WERI-Rb-1 (cell line): ENCODE measurements at places on chromosomes 5 and 9.

DNA sequence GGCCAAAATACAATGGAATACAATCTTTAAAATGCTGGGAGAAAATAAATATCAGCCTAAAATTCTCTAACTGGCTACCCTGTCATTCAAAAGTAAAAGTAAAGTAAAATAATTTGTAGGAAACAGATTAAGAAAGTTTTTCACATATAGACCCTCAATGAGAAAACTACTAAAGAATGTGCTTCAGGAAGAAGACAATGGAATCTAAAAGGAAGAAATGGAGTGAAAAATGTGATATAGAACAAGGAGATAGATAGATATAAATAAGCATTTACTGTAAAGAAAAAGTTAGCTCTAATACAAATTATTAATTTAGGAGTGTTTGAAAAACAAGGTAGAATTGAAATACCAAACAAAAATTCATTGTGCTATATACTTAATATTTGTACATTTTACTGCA is 368.6 kb upstream of the MPDZ start:
- DNase-seq = no peak

DNA sequence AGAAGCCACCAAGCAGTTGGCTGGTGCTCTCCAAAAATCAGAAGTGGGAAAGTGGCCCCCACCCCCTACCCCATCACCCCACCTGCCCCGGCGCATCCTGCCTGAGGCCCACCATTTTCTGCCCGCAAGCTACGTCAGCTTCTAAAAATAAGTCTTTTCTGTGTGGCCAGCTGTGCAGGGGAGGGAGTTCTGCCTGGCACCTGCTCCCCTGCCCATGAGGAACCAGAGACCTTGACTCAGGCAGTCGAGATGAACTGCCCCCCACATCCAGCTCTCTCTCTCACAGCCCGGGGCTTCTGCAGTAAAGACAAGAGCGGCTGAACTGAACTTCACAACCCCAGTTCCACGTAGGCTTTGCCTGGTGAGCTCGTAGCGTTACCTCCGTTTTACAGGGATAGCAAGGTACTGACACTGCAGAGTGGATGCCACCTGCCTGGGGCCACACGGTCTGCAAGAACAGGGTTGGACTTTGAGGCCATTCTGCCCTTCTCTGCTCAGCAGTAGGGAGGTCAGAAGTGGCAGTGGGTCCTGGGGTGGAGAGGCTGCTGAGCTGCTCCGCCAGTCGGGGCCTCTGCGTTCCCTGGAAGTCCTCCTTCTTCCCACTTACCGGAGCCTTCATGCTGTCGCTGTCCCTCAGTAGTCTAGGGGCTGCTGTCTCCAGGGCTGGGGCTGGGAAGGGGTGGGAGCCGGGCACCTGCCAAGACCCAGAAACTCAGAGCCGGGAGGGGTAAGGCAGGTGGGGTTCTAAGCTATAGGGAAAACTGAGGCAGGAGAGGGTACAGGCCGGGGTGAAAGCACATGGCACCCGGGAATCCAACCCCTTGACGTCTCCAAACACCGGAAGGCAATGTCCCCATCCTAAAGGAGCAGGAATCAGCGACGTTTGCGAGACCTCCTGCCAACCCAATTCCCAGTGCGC is 781 bp downstream of the ST6GALNAC4 start:
- DNase-seq = no peak

- DNase-seq = peak; percentile 38
These were observed 663.8 kb upstream of the CDH9 start for GRCh38 chr5:27701931-27702903.

DNA sequence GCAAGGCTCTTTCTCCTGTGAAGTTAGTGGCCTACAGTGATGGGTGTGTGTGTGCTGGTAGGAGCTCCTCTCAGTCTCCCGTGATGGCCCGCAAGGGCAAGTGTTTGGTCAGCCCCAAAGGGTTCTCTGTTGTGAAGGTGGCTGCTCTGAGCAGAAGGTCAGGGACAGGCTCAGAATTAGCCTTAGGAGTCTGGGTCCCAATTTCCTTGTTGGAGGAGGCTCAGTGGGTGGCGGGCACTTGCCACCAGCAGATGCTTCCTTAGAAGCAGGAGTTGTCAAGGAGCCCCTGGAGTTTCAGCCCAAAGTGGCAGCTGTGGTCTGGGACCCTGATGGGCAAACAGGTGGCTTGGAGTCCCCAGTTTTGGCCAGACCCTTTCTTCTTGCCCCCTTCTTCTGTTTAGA is 154.4 kb downstream of the MACROH2A1 start:
- DNase-seq = peak; percentile 0

GRCh38 chr5:82164977-82165713 is 113.0 kb downstream of the RPS23 start:
- DNase-seq = peak; percentile 74

- DNase-seq = no peak
These were observed 102.2 kb downstream of the PARP8 start for GRCh38 chr5:50768634-50769033.

GRCh38 chr9:3730511-3730922 is 204.7 kb upstream of the RFX3 start:
- no peak for DNase-seq

DNA sequence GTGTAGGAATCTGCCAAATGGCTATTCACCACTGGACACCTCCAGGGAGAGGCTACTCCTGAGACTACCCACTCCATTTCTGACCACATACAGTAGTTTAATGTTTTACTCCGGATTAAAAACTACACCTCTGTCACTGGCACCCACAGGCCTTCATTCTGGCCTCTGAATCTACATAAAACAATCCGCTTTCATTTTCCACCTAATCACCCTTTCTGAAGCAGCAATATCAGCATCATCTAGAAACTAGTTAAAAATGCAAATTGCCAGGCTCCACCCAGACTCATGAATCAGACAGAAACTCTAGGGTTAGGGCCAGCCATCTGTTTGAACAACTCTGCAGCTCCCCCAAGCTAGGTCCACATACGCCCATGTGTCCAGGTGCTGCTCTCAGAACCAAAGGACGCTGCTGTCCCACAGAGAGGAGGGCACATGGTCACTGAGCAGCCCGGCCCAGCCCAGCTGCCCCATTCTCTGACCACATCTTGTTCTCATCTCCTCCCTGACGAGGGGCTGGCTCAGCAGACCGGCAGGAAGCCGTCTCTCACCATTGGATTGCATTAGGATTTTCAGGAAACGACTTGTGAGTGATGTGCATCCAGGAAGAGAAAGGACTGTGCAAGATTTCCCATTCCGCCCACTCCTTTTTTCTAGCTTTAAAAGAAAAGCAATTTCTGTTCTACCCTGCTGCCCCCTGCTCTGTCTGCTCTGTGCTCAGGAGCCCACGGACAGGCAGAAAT is 34.7 kb downstream of the ADAM19 start:
- DNase-seq = no peak

DNA sequence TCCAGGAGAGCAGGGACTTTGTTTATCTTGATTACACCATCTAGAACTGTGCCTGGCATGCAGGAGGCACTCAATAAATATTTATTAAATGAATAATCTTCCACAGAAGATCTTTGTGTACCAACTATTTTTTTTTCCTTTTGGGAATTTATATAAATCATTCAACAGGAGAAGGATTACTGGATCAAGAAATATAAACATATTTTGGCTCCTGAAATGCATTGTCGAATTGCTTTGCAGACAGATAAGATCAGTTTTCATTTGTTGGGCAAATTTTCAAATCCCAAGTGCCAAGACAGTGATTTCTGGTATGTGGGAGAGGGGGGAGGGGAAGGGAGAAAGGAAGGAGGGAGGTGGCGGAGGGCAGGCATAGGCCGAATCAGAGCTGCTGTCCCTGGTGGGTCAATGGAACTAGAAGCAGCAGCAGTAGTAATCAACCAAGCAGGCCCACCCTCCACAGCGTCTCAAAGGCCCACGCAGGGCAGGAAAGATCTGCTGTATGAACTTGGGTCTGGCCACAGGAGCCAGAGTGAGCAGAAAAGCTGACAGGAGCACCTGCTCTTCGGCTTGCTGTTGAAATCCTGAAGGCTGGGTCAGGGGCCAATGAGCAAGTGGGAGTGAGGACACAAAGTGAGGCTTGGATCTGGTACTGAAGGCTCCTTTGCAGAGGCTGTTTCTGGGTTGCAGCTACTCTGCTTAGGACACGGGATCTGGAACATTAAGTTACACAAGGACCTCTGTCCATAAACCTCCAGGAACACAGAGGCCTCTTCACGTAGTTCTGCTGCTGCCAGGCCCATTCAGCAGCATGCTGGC is 15.8 kb upstream of the TRAF1 start:
- DNase-seq = no peak

- DNase-seq = no peak
These were observed 23.7 kb downstream of the KDM4C start for GRCh38 chr9:6781476-6781875.

DNA sequence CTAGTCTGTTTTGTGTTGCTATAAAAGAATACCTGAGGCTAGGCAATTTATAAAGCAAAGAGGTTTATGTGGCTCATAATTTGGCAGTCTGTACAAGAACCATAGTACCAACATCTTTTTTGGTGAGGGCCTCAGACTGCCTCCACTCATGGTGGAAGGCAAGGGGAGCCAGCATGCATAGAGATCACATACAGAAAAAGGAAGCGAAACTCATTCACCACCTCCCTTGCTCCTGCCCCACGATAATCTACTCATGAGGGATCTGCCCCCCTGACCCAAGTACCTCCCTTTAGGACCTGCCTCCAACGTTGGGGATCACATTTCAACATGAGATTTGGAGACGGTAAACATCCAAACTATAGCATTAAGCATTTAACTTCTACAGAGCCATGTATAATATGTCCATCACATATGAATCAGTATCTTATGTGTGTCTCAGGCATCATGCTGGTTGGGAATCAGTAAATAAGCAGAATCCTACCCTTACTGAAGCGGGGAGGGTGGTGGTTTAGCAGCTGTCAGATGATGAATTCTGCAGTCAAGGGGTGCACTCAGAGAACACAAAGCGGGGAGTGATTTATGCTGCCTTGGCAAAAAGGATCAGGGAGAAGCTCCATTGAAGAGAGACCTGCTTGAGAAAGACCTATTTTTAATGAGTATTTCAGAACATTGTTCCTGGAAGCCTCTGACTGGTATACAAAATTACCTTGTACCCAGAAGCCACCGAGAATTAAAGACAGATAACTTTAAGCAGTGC is 34.8 kb downstream of the HMGXB3 start:
- DNase-seq = no peak

DNA sequence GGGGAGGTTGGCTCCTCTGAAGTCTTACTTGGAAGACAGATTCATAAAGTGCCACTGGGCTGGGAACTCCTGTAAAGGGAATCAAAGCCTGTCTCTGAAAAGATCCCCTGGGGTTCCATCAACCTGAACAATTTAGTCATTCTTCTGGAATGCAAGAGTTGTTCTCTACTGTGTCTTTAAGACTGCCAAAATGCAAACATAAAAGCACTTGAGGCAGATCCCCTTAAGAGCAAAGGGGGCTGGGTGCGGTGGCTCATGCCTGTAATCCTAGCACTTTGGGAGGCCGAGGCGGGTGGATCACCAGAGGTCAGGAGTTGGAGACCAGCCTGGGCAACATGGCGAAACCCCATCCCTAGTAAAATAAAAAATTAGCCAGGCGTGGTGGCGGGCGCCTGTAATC is 16.7 kb downstream of the CDKN2AIPNL start:
- DNase-seq = no peak

DNA sequence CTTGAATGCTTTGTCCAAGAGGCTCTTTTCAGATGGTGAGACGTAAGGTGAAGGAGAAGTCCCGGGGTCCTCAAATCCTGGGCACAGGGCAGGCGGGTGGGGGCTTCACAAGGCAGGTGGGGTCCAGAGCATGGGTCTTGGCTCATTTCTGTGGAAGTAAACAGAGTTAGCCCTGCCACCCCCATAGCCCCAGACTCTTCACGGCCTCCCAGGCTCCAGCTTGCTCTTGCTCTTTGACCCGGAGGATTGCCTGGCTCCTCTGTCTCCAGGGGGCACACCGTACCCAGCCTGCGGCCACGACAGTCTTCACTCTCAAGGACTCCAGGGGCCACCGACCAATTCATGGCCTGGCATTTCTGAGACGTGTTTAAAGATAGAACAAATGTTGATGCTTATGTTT is 28.8 kb upstream of the POMT1 start:
- DNase-seq = no peak

- no peak for DNase-seq
These were observed 93.0 kb upstream of the ZNF608 start for GRCh38 chr5:124839371-124839998.

GRCh38 chr9:22840641-22841040 is 394.0 kb downstream of the DMRTA1 start:
- no peak for DNase-seq

DNA sequence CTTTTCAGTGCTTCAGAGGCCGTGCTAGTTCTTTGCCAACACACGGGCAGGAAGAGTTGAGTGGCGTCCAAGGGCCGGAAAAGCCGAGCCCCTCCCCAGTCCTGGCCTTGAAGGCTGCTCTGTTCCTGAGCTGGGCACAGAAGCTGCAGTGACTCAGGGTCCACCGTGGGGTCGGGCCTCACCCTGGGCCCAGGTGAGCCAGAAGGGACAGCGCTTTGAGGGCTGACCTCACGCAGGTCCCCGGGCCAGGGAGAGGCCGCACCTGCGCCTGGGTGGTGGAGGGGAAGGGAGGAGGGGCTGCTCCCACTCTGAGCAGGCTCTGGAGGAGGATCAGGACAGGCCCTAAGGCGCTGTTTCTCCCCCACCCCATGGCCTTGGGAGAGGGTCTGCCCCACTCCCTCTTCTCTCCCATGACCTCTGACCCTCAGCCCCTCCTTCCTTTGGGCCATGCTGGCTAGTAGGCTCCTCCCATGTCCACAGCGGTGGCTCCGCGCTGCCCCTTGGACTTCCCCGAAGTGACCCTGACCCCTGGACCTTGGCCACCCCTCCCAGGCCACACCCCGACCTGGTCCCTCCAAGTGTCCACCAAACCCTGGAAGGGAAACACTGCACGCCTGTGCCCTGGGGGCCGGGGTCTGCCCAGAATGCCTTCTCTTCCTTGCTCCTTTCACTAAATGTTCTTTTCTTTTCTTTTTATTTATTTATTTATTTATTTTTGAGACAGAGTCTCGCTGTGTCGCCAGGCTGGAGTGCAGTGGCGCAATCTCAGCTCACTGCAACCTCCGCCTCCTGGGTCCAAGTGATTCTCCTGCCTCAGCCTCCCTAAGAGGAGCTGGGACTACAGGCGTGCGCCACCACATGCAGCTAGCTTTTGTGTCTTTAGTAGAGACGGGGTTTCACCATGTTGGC is 19.7 kb upstream of the SLC6A19 start:
- DNase-seq = no peak

DNA sequence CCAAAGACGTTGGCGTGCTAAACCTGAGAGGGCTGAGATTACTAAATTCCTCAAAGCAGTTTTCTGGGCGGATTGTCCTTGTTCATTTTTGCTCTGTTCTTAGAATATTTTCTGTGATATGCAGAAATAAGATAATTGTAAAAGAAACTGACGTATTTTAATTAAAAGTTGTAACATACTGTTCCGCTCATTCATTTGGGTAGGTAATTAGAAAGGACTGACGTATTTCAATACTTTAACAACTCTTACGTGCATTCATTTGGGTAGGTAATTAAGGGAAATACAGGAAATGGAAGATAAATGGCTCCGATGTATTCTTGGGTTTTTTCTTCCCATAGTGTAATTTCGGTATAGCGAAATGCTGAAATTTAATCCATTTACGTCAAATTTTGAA is 1.1 kb downstream of the OSTF1 start:
- no peak for DNase-seq
